ENCODE measurements at places on chromosomes 11 and 22.
A peak's percentile ranks its signal among the peaks of the same experiment; 100 is the strongest.

DNA sequence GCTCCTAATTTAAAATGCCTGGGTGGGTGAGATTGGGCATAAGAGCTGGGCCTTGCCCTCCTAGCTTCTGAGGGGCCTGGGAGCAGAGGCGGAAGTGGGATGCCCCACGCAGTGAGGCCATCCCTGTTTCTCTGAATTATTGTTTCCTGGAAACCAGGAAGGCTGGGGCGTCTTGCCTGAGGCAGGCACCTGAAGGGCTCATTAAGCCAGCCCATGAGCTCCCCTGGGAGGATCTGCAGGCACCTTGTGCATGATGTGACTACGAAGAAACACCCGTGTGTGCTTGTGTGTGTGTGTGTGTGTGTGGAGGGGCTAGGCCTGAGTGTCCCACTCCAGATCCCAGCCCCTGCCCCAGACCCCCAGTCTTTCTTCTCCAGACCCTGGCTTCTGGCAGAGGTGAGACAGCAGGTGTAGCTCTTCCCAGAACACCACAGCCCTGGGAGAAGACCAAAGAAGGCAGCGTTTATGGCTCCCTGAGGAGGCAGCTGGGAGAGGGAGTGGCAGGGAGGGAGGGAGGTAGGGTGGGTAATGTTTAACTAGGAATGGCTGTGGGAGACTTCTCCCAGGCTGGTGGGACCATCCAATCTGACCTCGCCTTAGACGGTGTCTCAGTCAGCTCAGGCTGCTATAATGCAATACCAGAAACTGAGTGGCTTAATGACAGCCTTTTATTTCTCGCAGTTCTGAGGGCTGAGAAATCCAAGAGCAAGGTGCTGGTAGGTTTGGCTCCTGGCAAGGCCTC is 2.1 kb upstream of the BATF2 start:
- no peak for DNase-seq

- no peak for DNase-seq
These were observed 678 bp upstream of the INPPL1 start for GRCh38 chr11:72223615-72224563.

GRCh38 chr11:106961048-106961447 is 57.2 kb downstream of the GUCY1A2 start:
- DNase-seq = no peak

DNA sequence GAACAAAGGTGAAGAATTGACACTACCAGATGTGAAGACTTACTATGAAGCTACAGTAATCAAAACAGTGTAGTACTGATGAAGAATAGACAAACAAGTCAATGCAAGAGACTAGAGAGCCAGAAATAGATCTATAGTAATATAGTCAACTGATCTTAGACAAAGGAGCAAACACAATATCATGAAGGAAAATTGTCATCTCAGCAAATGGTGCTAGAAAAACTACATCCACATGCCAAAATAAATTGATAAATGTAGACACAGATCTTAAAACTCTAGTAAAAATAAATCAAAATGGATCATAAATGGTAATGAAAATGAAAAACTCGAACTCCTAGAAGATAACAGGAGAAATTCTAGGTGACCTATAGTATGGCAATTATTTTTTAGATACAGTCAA is 609.5 kb downstream of the NELL1 start:
- no peak for DNase-seq

DNA sequence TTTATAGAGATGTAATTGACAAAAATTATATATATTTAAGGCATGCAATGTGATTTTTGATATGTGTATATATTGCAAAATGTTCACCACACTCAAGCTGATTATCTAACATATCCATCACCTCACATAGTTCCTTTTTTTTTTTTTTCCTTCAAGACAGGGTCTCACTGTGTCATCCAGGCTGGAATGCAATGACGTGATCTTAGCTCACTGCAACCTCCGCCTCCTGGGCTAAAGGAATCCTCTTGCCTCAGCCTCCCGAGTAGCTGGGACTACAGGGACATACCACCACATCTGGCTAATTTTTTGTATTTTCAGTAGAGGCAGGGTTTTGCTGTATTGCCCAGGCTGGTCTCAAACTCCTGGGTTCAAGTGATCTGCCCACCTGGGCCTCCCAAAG is 65.1 kb upstream of the SLC35C1 start:
- DNase-seq = no peak

DNA sequence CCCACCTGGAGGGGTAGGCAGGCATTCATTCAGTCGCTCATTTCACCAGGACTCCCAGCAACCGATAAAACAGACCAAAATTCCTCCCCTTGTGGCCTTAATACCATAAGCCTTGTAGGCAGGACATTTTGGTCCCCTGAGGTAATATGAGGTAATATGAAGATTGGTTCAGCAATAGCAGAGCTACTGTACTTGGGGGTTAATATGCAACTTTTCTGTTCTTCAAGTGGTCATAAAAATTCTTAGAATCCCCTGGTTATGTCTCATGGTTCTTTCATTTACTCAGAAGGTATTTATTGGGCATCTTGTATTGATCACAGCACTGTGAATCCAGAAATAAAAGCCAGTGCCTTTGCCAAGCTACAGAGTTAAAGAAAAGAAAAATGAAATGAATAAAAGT is 29.8 kb downstream of the SHISA8 start:
- no peak for DNase-seq

GRCh38 chr11:134293119-134294113 is 17.2 kb downstream of the GLB1L3 start:
- no peak for DNase-seq

- no peak for DNase-seq
These were observed 452.1 kb downstream of the NTM start for GRCh38 chr11:131822506-131822905.

GRCh38 chr11:62372871-62373270 is 35.6 kb downstream of the ASRGL1 start:
- DNase-seq = no peak

DNA sequence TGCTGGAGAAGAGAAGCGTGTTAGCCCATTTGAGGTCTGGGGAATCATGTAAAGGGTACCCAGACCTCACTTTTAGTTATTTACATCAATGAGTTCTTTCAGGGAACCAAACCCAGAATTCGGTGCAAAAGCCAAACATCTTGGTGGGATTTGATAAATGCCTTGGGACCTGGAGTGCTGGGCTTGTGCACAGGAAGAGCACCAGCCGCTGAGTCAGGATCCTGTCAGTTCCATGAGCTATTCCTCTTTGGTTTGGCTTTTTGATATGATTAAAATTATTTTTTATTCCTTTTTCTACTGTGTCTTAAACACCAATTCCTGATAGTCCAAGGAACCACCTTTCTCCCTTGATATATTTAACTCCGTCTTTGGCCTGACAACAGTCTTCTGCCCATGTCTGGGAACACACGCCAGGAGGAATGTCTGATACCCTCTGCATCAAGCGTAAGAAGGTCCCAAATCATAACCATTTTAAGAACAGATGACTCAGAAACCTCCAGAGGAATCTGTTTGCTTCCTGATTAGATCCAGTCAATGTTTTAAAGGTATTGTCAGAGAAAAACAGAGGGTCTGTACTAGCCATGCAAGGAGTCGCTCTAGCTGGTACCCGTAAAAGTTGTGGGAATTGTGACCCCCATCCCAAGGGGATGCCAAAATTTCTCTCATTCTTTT is 65.2 kb downstream of the ALX4 start:
- no peak for DNase-seq

- no peak for DNase-seq
These were observed 49.3 kb downstream of the TSPAN18 start for GRCh38 chr11:44775985-44776446.

GRCh38 chr11:241634-242033 is 4.9 kb downstream of the PSMD13 start:
- no peak for DNase-seq

DNA sequence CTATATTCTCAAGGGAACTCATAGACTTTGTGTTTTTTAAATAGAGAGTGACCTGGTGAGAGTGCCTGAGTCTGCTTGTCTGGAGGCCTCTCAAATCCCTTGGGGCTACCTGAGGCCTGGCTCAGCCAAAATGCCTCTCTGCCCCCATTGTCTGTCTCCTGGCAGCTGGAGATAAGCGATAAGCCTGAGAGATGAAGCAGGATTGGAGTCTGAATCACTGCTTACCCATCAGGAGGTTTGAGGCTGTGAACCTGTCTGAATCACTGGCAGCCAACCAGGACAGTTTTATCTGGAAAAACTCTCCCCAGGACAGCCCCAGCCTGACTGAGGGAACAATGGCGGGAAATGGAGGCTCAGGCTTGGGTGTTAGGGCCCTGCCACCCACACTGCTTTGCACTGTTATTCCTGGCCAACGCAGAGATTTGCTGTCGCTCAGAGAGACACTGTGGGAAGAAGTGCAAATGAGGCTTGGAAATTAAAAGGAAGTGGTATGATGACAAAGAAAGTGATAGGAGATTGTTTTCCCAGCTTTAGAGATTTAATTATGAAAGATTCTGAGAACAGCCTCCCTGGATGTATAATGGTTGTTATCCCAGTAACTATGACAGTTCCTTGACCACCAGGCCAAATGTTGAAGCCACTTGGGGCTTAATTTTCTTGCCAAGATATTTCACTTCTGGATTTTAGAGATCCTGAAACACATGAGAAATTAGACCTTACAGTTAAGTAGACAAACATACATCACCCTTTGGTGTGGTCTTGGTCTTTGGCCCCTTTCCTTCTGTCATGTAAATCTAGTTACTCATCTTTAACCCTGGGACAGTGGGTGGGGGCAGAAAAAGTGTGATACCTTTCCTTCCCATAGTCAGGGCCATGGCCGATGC is 102.1 kb downstream of the RASSF10 start:
- no peak for DNase-seq

- peak; percentile 89 for DNase-seq
These were observed 14.6 kb upstream of the TEF start for GRCh38 chr22:41367039-41367679.

- no peak for DNase-seq
These were observed 19.3 kb upstream of the NRIP3 start for GRCh38 chr11:9022961-9023680.

DNA sequence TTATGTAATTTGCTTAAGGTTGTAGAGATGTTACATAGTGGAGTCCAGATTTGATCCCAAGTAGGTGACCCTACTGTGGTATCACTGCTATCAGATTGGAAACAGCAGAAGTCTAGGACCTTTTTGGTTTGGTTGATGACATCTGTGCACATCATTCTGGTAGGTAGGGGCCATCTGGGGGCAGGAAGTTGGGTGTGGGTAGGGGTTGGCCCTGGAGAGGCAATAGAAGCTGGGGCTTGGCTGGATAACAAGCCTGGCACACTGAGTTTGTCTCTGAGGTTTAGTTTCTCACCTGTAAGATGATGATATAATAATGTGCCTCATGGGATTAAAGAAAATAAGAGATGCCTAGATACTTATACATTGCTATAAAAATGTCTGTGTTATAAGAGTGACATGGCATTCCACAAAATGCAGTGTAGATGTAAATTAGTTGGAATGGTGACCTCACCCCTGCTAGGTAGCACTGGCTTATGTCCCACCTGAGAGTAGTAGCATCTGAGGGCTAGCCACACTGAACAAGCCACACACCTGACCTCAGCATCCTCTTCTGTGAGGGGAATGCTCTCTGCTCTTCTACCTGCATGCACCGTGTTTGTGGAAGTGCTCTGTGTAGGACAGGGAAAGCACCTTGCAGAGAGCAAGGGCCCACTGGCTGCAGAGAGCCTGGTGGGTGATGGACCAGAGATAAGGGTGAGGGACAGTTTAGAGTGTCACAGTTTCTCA is 36.9 kb downstream of the PTPRJ start:
- DNase-seq = no peak

DNA sequence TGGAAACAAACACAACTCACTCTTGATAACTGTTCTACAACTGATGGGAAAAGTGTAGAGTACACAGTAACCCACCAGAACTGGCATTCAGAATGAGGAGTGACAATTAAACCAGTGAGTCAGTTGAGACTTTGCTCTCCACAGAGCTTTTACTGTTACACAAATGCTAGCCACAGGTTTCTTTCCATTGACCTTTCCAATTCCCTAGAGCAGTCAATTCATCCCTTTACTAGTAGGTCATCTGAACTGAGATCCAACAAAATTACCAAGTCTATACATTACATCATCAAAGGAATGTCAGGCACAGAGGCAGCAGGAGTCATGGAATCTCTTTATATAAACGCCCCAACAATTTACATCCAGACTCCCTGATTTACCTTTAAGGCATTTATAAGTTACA is 65.9 kb downstream of the PHF21A start:
- DNase-seq = no peak

DNA sequence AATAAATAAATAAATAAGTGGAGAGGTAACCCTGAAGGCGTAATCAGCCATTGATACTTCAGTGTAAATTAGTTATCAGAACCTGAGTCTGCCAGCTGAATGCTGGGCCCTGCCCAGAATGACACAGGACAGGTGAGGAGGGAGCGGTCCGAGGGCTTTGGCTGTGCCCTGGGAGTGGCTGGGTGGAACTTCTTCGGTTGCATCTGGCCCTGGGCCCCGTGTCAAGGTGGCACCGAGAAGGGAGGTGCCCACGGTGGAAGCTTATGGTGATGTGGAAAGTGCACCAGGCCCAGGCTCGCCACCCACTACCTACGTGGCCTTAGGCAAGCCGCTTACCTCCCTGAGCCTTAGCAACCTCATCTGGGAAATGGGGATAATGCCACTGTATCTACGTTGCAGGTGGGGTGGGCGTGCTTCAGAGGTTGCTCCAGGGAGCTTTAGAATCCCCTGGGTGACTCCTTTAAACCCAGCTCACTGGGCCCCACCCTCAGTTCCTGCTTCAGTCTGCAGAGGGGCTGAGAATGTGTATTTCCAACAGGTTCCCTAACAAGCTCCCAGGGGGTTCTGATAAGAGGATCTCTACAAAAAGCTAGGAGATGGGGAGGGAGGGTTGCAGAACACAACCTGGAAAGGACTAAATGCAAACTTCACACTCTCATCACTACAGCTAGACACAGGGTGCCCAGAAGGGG is 38.8 kb downstream of the TXN2 start:
- DNase-seq = no peak

DNA sequence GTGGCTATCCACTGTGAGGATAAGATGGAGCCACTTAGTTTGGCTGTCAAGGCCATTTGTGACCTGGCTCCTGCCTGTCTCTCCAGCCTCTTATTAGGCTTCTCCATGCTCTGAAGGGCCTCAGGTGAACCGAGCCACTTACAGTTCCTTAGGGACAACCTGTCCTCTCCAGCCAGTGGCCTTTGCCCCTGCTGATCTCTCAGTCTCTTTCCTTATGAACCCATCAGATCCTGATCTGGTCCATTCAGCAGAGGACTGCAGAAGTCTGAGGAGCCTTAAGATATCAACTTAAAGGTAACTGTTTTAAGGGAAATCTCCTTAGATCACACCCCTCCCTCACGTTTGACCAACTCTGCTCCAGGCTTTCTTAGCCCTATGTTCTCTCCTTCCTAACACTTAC is 2.4 kb downstream of the DUSP18 start:
- DNase-seq = no peak
